A549 treated with ZK216348 at 1 μM for 4 hours (cell line): ENCODE measurements at places on chromosomes 4 and X. TPM values are rescaled to one million over a fixed set of nuclear protein-coding genes. Genes with fewer than 3 reads are reported as not detected.

The DRP2 gene
- total RNA-seq, result 0.19 to 0.27 TPM (median 0.22 TPM) in 5 replicates

The PCDH18 gene
- not detected in 5 replicates for total RNA-seq

The NALF2 gene
- total RNA-seq, result 3.7 to 6.2 TPM (median 5.4 TPM) in 5 replicates

The ERAS gene
- 0.19 TPM in 1 of 5 replicates, not detected in the others for total RNA-seq

The MTM1 gene
- total RNA-seq, result 4.2 to 9.1 TPM (median 6.4 TPM) in 5 replicates

The GUCY1A1 gene
- not detected in 5 replicates for total RNA-seq

The CLOCK gene
- 3.1 to 7.2 TPM (median 4.6 TPM) in 5 replicates for total RNA-seq

The GABRQ gene
- 0.17 to 0.28 TPM (median 0.20 TPM) in 5 replicates for total RNA-seq

The SSX3 gene
- not detected in 5 replicates for total RNA-seq
